ENCODE measurements at places on chromosomes 1 and 21.

DNA sequence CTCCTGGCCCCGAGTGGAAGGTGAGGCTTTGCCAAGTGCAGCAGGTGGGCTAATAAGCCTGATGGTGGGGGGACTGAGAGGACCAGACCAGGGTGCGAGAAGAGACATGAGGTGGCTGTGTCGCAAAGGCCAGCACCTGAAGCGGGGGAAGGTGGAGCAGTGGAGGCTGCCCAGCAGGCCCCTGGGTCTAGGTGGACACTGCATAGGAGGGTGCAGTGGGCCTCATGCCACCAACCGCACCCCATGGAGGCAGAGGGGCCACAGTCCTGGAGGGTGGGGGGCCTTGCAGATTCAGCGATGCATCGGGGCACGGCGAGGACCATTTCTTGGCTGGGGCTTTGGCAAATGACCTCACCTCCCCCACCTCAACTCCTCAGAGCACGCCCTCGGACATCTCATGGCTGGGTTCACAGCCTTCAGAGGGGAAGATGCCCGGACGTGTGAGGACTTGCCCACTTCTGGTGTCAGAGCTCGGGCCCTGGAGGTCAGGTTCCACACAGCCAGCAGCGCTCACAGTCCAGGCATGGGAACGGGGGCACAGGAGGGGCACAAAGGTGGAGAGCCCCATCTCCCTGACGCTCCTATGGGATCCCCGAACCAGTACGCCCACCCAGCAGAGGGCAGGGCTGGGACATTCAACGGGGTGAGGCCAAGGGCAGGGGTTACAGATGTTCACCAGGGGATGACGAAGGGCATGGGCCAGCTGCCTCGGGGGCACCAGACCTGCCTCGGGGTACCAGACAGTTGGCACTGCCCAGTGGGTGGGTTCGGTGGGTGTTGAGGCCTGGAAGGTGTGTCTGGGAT lies 35.4 kb downstream of the UBE2G2 start:
- DNase-seq = no peak

- peak; percentile 61 for DNase-seq
These were observed 5.0 kb downstream of the SLC25A44 start for GRCh38 chr1:156198831-156199349.

DNA sequence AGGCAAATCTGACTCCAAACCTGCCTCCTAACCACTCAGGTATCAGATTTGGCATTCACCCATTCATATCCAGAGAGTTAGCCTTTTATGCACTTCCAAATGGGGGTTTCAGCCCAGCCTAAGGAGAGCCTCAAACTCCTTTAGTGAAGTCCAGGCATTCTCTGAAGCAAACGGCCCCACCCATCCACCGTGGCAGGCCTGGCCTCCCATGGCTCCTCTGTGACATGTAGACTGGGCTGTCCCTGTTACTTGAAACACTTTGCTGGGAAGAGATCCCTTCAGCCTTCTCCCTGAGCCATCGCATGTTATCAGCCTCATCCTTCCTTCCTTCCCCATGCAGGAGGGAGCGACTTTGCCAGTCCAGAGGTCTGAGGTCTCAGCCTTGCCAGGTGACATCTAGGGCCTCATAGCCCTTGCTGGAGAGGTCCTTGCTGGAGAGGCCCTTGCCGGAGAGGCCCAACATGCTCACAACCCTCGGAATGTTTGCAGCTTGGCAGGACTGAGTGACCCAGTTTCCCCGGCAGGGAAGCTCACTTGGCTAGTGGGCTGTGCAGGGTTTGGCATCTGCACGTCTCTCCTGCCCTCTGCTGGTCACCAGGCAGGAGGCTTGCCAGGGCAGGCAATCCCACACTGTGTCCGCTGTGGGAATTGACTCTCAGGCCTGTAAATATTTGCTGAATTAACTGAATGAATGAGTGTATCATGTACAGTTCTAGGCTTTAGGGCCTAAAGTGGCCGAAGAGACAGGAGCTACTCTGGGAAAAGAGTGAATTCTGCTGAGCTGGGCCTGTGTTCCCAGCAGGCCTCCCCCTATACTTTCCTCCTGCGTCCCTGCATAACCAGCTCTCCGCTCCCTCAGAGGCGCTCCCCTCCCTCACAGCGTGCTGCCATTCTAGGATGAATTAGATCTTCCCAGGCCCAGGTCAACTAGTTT lies 26.7 kb upstream of the RBM15 start:
- peak; percentile 83 for DNase-seq

DNA sequence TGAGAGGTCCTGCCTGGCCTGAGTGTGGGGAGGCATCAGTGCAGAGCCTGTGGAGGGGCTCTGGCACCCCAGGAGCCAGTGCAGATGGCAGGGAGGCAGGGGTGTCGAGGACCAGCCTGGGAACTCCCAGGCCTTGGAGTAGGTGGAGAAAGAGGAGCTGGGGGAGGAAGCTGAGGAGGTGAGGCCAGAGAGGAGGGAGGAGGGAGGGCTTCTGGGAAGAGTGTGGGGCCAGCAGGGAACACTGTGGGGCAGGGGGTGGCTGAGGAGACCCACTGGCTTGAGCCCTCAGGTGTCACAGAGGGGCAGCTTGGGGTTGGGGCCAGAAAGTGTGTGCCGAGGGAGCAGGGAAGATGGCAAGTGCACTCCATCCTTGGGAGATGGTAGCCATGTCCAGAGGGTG lies 3.8 kb downstream of the COQ8A start:
- no peak for DNase-seq

DNA sequence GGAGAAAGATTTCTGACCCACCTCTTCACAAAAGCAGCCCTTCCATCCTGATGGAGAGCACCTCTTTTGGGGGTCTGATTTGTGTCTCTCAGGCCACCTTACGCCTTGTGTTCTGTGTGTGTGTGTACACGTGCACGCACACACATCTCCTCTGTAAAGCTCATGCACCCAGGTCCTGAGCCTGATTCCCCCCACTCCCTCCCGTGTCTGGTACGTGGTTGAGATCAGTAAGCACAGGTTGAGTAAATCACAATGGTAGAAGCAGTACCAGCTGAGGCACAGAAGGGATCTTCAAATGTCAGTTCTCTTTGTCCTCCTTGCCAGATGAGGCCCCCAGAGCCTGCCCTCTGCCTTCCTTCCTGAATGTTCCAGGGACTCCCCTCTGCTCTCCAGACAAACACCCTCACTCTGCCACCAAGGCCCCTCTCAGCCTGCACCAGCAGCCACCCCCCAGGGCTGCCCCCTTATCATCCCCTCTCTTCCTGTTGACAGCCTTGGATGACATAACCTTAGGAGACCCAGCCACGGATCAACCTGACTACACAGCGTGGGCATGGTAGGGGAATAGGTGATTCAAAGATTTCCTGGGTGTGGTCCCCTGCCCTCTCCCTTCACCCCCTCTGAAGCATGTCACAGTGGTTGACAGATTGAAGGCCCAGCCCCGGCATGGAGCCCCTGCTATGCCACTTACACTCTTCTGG lies 112.8 kb downstream of the HIVEP3 start:
- peak; percentile 58 for DNase-seq

DNA sequence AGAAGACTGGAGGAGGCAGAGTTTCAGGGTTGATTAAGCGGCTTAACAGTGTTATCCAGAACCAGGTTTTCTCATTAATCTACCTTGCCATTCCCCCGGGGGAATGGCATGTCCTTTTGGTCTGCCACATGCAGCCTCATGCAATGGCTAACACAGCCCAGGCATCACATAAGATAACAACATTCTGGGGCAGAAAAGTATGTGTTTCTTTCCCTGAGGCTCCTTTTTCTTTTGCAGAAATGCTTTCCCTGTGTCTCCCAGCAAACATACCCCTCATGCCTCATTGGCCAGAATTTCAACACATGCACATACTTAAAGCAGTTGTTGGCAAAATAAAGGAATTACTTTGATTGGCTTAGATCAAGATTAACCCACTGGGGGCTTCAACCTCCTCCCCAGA lies 98.6 kb downstream of the OMA1 start:
- DNase-seq = no peak

DNA sequence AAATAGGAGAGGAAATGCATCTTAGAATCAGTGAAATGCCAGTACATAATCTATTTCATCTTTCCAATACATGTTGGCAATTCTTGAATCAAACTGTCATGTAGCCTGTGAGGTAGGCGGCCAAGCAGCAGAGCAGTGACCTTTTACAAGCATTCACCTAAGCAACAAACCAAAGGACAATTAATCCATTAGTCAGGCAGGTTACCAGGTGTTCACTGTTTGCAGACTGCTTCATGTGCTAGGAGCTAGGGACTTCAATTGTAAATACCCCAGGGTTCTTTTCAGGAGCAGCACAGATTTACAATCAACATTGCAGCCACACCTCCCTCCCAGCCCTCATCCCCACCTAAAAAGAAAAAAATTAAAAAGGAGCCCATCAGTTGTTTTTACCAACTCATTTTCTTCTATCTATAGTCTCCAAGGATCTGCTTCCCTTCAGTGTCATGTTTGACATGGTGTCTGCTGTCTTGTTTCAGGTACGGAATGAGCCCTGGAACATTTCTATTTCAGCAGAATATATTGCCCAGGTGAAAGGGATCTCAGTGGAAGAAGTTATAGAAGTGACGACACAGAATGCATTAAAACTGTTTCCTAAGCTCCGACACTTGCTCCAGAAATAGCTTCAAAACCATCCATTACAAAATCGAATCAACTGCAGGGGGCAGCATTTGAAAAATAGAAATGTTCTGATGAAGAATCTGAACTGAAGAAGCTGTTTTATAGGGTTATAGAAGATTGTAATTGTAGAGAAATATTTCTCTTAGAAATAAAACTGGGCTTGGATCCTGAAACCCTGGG lies 23.0 kb downstream of the TATDN3 start:
- DNase-seq = no peak

DNA sequence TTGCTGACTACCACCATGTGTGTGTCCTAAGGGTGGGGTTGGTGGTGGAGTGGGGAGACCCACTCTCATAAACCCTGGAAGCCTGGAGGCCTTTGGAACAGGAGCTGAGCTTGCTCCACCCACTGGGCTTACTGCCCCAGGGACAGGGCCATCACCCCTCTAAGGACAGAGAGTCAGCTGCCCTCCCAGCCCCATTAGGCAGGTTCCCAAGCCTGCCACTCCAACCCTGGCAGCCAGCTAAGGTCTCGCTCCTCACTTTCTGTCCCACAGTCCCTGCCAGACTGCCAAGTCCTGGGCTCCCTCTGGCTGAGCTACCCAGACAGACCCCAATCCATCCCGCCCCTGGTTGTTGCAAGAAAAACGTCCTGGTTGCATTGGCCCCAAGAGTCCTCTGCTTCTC lies 3.8 kb downstream of the NT5C1A start:
- DNase-seq = no peak

GRCh38 chr1:234517110-234517802 lies 38.3 kb upstream of the TARBP1 start:
- DNase-seq = no peak

DNA sequence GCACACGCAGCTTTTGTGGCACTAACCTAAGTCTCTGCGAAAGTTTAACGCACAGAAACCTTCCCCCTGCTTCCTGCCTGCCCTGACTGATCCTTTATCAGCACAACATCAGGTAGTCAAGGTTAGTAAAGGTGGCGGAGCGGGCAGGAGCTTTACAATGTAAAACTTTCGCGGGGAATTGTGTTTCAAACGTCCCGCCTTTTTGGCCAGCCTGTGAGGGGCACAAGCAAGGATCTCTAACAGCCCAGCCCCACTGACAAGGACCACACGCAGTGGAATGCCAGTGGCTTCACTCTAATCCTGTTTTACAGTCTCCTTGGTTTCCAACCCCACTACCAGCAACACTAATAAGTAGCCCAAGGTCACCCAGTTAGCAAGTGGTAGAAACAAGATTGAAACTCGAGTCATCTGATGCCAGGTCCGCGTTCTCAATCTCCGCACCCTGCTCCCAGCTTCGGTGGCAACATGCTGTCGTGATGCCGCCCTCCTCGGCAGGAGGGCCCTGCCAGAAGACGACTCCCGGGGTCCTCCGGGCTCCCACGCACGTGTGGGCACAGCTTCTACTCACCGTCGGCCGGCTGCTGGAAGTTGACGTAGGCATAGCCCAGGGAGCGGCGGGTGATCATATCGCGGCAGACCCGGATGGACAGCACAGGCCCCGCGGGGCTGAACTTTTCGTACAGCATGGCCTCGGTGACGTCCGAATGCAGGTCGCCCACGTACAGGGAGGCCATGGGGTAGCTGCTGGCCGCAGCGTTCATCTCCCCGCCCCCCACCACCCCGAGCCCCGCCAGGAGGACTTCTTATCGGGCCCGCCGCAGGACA lies 1.2 kb downstream of the PABPC4 start:
- peak; percentile 61 for DNase-seq

GRCh38 chr1:231161667-231162296 lies at the start of gene TRIM67:
TRIM67 (plus strand) TSS chr1:231162058; CDS start chr1:231162970, 912 bp downstream.
- DNase-seq = no peak

DNA sequence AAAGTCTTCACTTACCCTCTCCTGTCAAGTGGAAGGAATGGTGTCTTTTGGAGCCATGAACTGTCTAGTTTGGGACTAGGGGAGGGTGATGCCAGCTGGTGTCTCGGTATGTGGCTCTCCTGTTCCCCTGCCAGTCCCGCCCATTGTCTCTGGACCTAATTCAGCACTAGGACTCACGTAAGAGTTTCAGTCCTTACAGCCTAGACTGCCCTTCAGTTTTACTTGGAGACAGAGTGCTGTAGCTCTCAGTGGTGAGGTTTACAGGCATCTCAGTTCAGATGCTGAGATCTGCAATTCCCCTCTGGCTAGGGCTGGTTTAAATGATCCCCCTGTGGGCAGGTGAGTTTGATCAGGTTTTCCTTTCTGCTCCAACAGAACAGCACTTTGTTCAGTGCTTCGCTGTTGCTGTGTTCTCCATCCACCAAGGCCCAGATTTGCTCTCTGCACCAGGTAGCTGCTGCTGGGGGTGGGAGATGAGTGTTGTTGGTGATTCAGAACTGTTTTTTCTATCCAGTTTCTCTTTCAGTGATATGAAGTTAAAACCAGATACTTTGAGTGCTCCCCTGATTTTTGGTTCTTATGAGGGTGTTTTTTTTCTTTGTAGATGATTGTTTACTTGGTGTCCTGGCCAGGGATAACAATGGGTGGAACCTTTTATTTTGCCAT lies 198.3 kb upstream of the RNPC3 start:
- DNase-seq = no peak

- DNase-seq = no peak
These were observed 13.0 kb upstream of the GUCA2A start for GRCh38 chr1:42177541-42177981.

GRCh38 chr1:156401041-156401574 lies 32.1 kb downstream of the RHBG start:
- no peak for DNase-seq

DNA sequence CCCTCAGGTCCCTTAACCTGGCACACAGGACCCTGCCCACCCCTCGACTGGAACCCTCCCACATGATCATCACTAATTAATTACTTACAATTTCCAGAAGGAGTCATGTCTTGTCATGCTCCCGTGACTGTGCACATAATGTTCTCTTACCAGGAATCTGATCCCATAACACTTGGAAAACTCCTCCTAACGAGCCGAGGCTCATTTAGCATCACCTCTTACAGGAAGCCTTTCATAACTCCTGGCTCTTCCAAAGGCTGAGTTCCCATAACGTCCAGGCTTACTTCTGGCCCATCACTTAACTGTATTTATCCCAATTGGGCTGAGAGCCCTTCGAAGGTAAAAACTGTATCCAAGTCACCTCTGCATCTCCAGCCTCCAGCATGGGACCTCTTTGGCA lies 147.9 kb upstream of the JUN start:
- no peak for DNase-seq
